ENCODE measurements at places on chromosomes 5 and 9. TPM values are rescaled to one million over a fixed set of nuclear protein-coding genes. Genes with fewer than 3 reads are reported as not detected.

DNA sequence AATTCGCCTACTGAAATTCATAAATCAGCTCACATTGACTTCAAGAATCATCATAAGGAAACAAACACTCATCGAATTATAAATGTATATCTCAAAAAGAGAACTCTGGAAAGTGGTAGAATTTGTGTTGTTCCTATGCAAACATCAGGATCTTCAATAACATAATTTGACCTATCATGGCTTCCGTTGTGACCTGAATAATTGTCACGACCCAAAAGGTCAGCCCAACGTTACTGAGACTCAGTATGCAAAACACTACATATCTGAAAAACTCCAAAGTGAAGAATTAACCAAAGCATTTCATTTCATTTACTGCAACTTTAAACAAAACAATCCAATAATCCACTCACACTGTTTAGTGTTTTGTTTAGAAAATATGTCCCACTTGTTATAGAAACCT lies 1.2 kb downstream of the RAPGEF6 start:
- H3K27ac ChIP-seq, result peak overlapping the region; percentile 95
- no peaks in the 10 kb centered on the region for H3K27me3 ChIP-seq
- peak overlapping the region; percentile 89 for H3K4me3 ChIP-seq
- DNase-seq, result no peak
- no peaks in the 10 kb centered on the region for H3K36me3 ChIP-seq

- no peak overlapping the region for H3K27ac ChIP-seq
- H3K27me3 ChIP-seq, result no peaks in the 10 kb centered on the region
- no peaks in the 10 kb centered on the region for H3K36me3 ChIP-seq
- DNase-seq, result no peak
These were observed 75.4 kb upstream of the ADAMTS19 start for GRCh38 chr5:129384736-129385135.

- H3K27me3 ChIP-seq, result peaks cover 15% of the 10 kb centered on the region
- H3K27ac ChIP-seq, result no peak overlapping the region
- H3K4me1 ChIP-seq, result no peaks in the 10 kb centered on the region
- no peak overlapping the region for H3K4me3 ChIP-seq
These were observed 63.8 kb upstream of the RNF130 start for GRCh38 chr5:180135128-180135955.

DNA sequence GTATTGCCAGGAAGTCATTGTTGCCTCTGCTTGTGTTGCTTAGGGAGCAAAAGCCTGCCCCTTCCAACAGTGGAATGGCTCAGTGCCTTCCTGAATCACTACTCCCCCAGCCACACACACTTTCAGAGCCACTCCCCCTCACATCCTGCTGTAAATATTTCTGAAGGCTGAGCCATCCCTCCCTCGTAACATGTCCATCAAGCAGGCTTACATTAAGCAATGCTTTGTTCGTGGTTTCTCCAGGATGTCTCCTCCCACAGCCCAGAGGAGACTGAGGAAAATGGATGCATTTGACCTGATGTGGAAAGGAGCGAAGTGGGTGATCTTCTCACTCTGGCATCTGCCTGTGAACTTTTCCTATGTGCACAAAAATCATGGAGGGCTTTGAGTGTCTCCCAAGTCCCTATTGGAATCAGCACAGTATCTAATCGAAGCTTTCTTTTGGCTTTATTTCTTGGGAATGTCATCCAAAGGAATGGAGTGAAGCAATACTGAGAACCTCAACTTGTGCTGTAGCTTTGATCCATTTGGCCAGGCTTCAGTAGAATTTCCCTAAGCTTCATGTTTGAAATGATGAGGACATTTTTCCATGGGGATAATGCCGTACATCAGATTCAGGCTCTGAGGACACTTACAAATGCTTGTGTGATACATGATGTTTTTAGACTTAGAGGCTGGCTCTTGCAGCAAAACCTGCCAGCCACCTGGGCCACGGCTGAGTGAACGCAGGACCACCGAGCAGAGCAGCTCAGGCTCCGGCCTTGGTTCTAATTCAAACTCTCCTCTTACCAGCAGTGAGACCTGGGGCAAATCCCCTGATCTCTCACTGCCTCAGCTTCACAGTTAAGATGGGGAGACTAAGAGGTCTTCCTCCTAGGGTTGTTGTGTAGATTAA lies 389.1 kb downstream of the ENC1 start:
- peaks cover 6% of the 10 kb centered on the region for H3K4me1 ChIP-seq
- H3K27ac ChIP-seq, result no peak overlapping the region
- H3K27me3 ChIP-seq, result no peaks in the 10 kb centered on the region
- H3K4me3 ChIP-seq, result no peak overlapping the region
- H3K36me3 ChIP-seq, result no peaks in the 10 kb centered on the region

IL7R gene
- total RNA-seq, result 1.6 TPM

CDH6 gene
- 0.93 TPM for total RNA-seq

COL23A1 gene
- total RNA-seq, result 1.2 TPM
